ENCODE measurements at places on chromosomes 5 and 9.

- DNase-seq, result no peak
Measured at GRCh38 chr5:132941331-132941730, 22.1 kb downstream of the AFF4 start.

- no peak for DNase-seq
Measured at GRCh38 chr5:38431242-38431853, 125.1 kb downstream of the LIFR start.

- DNase-seq, result no peak
Measured at GRCh38 chr5:160434022-160434531, 12.4 kb downstream of the PTTG1 start.

DNA sequence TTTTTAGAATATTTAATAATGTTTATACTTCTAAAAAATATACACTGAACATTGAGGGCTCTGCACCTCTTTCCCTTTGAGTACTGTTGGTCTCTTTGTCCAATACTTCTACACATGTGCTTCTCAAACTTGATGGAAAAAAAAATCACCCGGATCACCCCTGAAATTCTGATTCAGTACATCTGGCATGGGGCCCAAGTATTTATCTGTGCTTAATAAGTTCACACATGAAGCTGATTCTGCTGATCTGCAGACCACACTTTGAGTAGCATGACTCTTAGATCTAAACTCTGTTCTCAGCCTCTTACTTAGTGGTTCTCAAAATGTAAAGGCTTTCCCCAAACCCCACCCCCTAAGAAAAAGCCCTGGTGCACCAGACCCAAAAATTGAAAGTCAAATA lies 12.0 kb downstream of the RUSC2 start:
- DNase-seq, result no peak

DNA sequence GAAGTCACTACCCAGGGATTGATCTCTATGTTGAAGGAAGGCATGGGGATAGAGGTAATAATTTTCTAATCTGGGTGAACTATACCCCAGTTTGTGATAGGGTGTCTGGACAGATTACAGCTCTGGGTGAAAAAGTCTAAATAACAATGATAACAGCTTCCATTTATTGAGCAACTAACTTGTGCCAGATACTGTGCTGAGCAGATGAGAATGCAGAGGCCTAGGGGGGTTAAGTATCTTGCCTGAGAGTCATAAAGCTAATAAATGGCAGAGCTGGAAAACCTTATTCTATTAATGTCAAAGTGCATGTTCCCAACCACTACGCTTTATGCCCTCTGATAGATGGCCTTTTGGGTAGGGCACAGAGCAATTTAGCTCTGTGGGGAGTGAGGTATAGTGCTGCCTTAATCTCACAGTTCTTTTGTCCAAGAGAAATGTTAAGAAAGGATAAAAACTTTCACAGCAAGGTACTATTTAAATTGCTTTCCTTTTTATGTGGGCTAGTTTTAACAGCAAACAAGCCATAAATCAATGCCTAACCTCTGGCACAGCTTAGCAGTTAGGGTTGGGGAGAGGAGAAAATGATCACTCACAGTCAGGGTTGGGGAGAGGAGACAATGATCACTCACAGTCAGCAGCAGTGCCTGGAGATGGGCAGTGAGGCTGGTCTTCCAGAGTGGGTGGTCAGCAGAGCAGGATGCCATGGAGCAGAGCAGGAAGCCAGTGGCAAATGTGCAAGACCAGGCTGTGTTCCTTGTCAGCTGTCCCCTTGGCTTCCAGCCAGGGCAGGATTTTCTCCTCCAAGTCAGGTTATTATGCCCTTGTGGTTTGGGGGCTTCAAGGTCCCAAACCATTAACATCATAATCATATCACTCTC lies 187.0 kb downstream of the CARTPT start:
- no peak for DNase-seq

DNA sequence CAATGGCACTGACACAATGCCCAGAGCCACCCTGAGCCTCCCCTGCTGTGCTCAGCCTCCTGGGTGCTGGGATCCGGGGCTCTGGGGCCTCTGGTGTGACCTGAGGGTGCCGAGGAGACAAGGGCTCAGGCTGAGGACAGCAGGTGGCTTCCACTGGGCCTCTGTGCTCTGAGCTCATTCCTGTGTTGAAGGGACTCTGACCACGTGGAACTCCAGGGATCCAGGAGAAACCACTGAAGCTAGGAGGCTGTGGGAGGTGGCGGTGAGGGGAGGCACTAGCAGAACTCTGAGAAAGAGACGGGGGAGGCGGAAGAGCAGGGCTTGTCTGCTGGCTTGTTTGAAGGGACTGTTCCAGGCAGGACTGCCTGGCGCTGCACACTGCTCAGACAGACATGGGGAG lies 318.7 kb upstream of the IRX1 start:
- no peak for DNase-seq

DNA sequence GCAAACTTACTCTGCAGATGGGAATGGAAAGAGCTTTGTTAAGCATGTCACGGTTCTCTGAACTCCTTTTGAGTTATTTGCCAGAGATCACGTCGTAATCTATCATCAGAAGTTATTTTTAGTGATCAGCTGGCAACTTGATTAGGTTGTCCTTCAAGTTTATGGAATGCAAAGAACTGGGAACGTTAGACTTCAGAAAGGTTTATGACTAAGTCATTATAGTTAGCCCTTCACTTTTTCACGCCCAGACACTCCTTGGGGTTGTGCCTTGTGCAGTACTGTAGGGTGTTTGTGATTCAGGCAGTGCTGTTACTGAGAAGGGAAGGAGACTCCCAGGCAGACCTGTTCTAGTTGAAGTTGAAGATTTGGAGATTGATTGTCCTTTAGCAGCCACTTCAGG lies 26.8 kb upstream of the PHF2 start:
- DNase-seq, result no peak

DNA sequence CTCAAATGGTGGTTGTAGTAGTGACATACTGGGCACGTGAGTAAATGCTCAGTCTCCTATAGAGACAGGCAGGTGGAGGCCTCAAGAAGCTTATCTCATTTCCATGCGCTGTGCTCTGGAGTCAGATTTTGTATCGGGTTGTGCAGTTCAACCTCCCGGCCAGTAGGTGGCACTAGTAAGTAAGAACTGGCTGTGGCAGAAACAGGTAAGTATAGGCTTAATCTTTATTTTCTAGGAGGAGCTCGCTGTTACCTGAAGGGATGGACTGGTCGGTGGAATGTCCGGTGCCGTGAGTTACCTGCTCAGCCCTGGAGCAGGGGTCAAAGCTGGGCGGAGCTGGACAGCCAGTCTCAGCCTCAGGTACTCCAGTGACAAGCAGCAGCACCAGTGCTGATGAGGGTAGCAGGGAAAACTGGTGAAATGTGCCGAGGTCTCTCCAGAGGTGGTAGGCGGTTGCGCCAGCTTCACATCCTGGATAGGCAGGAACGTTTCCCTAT lies 880.1 kb upstream of the SEMA6A start:
- peak; percentile 2 for DNase-seq

DNA sequence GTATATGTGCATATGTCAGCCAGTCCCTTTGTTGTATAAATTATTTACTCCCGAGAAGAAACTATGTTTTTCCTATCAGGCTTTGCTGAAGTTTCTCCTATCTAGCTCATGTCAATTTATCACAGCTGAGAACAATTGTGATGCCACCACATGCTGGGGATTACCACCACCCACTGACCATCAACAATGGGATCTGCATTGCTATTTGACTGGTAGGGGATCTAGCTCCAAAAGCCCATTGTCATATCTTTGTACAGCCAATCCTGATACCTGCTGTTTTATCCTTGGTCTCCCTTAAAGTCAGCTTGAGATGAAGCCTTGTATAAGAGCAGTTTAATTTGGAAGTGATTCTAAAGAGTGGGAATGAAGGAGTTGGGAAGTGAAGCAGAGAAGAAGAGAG lies 53.9 kb upstream of the KCNN2 start:
- no peak for DNase-seq

- DNase-seq, result no peak
Measured at GRCh38 chr5:72107901-72108201, 576 bp downstream of the MAP1B start.

DNA sequence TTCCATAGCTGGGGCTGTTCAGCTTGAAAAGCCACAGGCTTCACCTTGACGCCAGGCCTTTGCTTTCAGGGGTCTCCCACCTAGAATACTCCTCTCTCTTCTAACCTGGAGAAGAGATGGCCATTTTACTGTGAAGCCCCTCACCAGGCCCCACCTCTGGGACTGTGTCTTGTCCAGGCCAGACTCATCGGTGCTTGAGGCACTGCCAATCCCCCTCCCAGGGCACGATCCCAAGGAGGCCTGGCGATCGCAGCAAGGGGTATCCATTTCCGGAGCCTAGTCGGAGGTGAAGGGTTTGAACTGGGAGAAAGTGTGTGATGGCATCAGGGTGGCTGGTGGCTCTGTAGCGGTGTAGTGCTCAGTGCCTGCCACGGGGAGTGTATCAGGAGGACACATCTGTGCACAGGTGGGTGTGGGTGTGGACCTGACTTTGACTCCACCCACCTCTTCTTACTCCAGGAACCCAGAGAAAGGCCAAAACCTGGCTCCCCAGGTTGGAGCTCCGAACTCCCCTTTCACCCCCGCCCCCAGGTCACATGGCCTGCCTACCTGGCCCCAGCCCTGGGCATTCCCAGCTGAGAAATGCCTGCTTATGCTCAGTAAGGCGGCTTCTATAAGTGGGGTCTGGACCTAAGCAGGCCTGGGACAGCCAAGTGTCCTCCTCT lies 27.4 kb upstream of the ENHO start:
- peak; percentile 21 for DNase-seq

GRCh38 chr9:123541411-123541810 lies 185.4 kb downstream of the CRB2 start:
- DNase-seq, result no peak

GRCh38 chr9:86876621-86877196 lies 70.6 kb downstream of the GAS1 start:
- DNase-seq, result no peak

GRCh38 chr5:2430606-2431005 lies 320.9 kb downstream of the IRX2 start:
- no peak for DNase-seq

DNA sequence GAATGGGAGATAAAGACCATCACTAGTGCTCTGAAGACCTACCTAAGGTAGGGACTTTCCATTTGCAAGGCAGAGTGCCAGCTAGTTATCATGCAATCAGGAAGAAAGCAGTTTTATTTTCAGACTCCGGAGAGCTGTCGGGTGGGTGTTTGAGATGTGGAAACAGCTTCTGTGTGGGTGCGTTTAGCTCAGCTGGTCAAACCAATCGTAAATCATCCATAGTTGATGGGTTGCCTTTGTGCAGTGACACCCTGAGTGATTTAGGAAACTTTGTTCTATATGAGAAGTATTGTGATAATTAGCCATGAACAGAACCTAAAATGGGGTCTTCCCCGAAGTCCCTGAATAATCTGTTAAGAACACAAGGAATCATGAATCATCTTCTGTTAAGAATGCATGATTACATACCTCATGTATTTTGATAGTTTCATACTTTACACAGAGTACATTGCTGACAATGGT lies 284.3 kb downstream of the ARHGAP26 start:
- no peak for DNase-seq

DNA sequence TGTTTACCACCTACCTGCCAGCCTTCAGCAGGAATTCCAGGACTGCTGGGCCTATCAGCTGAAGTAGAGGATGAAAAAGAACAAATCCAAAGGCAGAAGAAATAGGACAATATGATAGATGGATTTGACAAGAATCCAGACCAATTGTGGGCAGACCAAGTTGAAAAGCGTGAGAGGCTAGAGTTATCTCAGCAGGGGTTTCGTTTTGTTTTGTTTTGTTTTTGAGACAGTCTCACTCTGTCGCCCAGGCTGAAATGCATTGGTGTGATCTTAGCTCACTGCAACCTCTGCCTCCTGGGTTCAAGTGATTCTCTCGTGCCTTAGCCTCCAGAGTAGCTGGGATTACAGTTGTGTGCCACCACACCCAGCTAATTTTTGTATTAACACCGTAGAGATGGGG lies 113.2 kb downstream of the PALM2AKAP2 start:
- DNase-seq, result no peak

DNA sequence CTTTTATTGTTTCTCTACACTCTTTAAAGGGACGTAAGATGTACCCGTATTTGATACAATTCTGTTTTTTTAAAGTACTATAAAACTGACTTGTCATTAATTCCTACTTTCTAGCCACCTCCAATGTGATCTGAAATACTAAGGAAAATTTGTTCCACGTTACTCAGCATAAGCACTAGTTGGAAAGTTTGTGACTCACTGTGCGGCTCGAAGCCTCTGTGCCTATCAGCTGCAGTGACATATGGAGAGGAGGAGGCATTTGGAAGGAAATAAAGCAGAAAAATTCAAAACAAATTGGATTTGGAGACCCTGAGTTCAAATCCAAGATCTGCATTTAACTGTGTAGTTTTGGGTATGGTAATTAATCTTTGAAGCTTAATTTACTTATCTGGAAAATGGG lies 339.3 kb downstream of the BRINP1 start:
- no peak for DNase-seq

DNA sequence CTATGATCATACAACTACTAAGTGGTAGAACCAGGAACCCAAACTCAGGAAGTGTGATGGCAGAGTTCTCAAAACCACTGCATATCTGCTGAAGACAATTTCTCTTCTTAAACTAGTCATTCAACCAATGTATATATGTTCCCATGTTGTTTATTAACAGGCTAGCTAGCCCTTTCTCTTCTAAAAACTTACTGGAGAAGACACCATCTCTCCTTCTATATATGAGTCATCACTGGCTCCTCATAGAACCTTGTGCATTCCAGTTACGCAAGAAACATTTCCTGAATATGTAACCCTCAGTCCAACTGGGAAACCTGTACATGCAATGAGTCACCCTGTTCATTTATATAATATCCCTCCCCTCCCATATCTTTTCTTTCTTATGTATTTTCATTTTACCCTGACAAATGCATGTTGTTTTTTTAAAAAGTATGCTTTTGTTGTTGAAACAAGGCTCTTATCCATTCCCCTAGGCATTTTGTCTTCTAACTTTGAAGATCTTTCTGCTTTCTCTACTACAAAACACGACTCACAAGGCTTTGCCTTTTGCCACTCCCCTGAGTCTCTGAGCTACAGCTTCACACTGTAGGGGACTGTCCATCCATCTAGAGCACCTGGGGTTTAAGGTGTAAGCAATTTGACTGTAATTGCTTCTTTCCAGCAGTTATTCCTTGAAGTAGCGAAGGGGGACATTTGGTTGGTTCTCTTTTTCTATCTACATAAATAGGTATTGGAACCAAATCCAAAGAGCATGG lies 119.5 kb downstream of the ANXA1 start:
- no peak for DNase-seq

Data from T-cell (primary cell).